ENCODE measurements at places on chromosomes 13 and 19.

- DNase-seq = no peak
Measured at GRCh38 chr13:87376081-87376480, 295.1 kb upstream of the SLITRK5 start.

DNA sequence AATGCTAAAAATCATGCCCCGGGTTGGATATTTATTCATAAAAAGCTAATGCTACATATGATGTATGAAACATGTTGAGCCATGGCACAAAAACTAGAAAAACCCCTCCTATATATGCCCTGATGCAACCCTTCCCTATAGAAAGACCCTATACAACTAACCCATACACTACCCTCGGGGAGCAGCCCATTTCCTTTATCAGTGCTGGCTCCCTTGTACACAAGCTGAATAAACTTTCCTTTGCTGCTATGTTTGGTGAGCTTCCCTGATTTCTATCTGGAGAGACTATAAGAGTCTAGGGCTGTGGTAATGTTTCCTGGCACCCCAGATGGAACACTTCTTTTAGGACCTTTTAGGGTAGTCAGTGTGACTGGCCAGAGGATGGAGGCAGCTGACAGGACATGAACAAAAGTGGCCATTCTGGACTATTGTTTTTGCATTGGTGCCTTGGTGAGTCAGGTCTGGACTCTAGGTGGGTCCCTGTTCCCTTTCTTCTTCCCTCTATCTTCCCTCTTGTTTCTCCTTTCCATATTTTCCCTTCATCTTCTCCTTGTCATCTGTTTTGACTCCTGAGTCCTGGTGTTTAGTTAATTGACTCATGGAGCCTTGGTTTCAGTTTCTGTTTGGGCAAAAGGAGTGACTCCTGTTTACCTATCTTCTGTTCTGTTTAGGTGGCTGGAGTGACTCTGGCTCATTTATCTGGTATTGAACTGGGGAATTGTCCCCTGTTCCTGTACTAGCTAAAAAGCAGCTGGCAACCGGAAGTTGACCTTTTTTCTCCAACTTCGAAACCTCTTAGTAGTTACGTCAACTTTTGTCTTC, 1321.8 kb upstream of the PCDH9 start:
- DNase-seq = no peak

DNA sequence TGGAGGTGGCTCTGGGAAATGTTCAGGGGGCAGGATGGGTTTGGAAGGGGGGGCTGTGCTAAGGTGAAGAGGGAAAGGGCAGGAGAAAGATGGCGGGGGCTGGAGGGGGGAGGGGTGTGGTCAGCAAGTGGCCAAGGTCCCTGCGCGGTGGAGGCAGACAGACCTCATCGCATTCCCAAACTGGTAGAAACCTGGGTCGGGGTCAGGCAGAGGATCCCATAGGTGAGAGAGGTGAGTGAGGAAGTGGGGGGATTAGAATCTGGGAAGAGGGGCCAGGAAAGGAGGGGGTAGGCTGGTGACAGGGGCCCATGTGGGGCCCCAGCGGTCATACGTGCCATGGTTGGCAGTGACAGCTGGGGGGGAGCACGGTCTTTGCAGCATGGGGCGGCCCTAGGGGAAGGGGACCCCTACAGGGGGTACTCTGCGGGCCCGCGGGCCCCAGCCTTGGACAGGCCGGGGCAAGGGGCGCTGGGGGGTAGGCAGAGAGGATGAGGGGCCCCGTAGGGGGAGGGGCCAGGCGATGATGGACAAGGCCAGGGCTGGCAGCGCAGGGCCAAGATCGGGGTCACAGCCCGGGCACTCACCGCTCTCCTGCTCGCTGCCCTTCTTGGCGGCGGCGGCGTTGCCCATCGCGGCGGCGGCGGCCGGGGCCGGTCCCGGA, 514 bp downstream of the PRKACA start:
- DNase-seq = no peak

- DNase-seq = no peak
Measured at GRCh38 chr19:9857920-9858746, 23.0 kb downstream of the PIN1 start.

DNA sequence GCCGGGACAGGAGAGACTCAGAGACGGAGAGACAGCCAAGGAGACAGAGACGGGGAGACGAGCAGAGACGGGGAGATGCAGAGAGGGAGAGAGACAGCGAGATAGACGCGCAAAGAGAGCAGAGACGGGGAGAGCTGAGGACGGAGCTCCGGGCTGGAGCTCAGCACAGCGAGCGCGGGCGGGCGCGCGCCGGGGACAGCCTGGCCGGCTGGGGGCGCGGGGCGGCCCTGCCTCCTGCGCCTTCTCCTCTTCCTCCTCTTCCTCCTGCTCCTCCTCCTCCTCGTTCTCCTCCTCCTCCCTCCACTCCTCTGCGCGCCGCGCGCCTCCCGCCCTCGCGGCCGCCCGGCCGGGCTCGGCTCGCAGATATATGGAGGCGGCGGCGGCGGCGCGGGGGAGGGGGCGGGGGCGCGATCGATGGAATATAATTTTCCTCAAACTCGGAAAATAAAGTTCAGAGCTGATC, at the start of gene ERFL:
ERFL (minus strand) TSS at position 229 of the 463 bp plus-strand sequence. CDS start 15,530 bp downstream, outside the sequence.
- DNase-seq = no peak

GRCh38 chr19:47444388-47444821, 25.1 kb upstream of the MEIS3 start:
- DNase-seq = no peak

DNA sequence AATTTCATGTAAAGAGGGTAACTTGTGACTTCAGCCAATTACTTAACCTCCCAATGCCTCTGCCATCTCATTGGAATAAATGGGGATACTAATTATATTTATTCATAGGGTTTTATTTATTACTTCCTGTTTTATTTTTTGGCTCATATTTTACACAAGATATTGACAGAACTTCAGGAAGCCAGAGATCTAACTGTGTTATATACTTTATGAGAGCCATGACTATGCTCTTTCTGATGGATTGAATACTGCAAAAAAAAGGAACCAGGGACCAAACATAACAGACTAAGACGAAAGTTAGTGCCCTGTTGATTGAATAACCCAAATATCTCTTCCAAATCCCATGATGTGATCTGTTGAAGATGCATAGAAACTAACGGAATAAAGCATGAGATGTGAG, 243.3 kb upstream of the STARD13 start:
- no peak for DNase-seq

DNA sequence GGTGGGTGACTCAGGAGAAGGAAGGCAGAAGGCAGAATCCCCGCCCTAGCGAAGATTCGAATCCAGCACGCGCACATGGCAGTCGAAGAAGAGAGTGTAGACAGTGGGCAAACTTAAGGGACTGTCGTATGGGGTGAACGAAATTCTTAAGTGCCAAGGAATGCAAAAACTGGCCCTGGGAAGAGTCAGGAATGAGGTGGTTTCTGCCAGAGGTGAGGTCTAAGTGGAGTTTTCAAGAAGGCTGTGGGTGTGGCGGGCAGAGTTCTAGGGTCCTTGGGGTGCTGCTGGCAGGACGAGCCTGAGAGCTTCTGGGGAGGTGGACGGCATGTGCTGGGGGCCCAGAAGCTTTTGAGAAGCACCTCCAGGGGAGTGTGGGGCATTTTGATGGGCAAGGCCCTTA, 63.9 kb upstream of the RNF113B start:
- DNase-seq = no peak
